ENCODE measurements at places on chromosomes 2 and 18.

- DNase-seq, result no peak
- no peak overlapping the region for H3K4me3 ChIP-seq
- no peaks in the 10 kb centered on the region for H3K4me1 ChIP-seq
- no peaks in the 10 kb centered on the region for H3K27me3 ChIP-seq
- peaks cover 53% of the 10 kb centered on the region for H3K36me3 ChIP-seq
Observed at GRCh38 chr2:224816816-224817215, 100.7 kb upstream of the CCDC195 start.

DNA sequence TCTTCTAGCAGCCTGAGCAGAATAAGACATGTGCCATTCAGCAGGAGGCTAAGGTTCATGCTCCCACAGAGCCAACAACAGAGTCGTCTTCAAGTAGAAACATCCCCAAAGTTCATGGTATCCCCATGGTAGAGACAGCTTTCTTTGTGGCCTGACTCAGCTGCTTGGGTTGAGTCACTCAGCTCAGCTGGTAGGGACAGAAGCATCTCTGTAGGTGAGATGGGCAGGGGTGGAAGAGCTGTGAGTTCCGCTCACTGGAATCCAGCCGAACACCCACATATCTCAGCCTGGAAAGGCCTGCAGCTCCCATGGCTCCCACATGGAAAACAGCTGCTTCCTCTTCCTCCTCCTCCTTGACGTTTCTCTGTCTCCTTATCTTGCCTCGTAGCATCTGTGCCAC is 792.7 kb downstream of the RNF144A start:
- no peak overlapping the region for H3K27ac ChIP-seq
- no peaks in the 10 kb centered on the region for H3K4me1 ChIP-seq
- H3K36me3 ChIP-seq, result no peaks in the 10 kb centered on the region

GRCh38 chr2:105428387-105429018 is 29.7 kb upstream of the FHL2 start:
- no peaks in the 10 kb centered on the region for H3K27me3 ChIP-seq
- H3K36me3 ChIP-seq, result no peaks in the 10 kb centered on the region
- H3K27ac ChIP-seq, result no peak overlapping the region

- no peak for DNase-seq
- no peaks in the 10 kb centered on the region for H3K27me3 ChIP-seq
- no peak overlapping the region for H3K27ac ChIP-seq
- no peak overlapping the region for H3K4me3 ChIP-seq
- no peaks in the 10 kb centered on the region for H3K4me1 ChIP-seq
Observed at GRCh38 chr2:106122157-106122556, 71.9 kb downstream of the UXS1 start.

- no peak overlapping the region for H3K4me3 ChIP-seq
- peaks cover 14% of the 10 kb centered on the region for H3K4me1 ChIP-seq
- H3K27me3 ChIP-seq, result no peaks in the 10 kb centered on the region
- peaks cover 41% of the 10 kb centered on the region for H3K36me3 ChIP-seq
- H3K27ac ChIP-seq, result no peak overlapping the region
Observed at GRCh38 chr18:45940724-45941123, 26.4 kb downstream of the EPG5 start.

DNA sequence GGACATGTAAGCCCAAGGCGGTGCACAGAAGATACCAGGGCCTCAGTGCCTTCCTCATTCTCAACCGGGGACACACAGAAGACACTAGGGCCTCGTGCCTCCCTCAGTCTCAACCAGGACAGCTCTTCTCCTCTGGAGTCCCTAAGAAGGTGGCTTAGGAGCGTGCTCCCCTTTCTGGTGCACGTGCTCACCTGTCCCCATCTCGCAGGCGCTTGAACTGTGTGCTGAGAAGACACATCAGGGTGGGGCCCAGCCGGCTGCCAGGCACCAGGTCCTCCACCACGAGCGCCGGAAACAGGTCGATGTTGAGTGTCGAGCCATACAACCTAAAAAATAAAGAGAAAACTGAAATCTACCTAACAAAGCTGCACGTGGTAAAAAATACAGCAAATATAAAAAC is 99.9 kb downstream of the PXDN start:
- H3K4me3 ChIP-seq, result no peak overlapping the region
- no peaks in the 10 kb centered on the region for H3K27me3 ChIP-seq
- H3K36me3 ChIP-seq, result no peaks in the 10 kb centered on the region
- H3K4me1 ChIP-seq, result no peaks in the 10 kb centered on the region

DNA sequence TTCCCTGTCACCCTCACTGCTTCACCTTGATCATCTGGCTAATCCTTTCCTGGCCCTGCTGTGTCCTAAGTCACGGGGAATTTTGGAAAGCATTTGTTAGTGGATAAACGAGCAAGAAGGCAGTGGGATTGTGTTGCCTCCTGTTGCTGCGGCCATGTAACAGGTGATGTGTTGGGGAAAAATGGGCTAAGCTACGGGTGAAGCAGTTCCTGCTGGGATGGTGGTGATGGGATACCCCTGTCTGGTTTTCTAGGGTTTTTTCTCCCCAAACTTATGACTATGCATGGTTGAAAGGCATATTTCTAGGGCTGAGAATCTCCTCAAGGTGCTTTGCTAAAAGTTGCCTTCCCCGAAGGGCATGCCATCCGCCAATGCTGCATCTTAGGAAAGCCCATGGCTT is 68.1 kb downstream of the WDSUB1 start:
- no peak overlapping the region for H3K27ac ChIP-seq
- H3K4me3 ChIP-seq, result no peak overlapping the region
- no peak for DNase-seq
- H3K36me3 ChIP-seq, result no peaks in the 10 kb centered on the region
- no peaks in the 10 kb centered on the region for H3K27me3 ChIP-seq
- H3K4me1 ChIP-seq, result no peaks in the 10 kb centered on the region

- peak overlapping the region; percentile 90 for H3K27ac ChIP-seq
- DNase-seq, result no peak
- H3K36me3 ChIP-seq, result no peaks in the 10 kb centered on the region
- peak overlapping the region; percentile 86 for H3K4me3 ChIP-seq
- H3K27me3 ChIP-seq, result no peaks in the 10 kb centered on the region
Observed at GRCh38 chr18:57621246-57621604, 411 bp downstream of the NARS1 start.

- no peaks in the 10 kb centered on the region for H3K36me3 ChIP-seq
- peaks cover 11% of the 10 kb centered on the region for H3K4me1 ChIP-seq
- H3K27ac ChIP-seq, result no peak overlapping the region
- no peak overlapping the region for H3K4me3 ChIP-seq
- no peaks in the 10 kb centered on the region for H3K27me3 ChIP-seq
Observed at GRCh38 chr2:241770185-241770935, 6.3 kb upstream of the GAL3ST2 start.

DNA sequence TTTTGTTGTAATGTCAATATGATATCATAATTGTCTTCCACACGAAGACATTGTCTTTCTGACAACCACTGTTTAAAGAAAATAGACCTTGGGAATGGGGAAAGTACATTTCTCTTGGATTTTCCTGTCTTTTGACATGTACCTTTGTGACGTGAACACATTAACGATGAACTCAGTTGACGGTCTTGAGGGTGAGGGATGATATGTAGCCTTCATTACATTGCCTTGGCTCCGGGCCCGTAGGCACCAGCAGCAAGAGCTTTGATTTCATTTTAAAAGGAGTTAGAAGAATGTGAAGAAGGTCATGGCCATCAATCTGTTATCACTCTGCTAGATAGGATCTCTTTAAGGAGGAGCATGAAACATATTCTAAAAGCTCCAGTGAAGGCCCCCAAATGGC is 80.9 kb downstream of the LYPD6B start:
- no peak overlapping the region for H3K4me3 ChIP-seq
- H3K4me1 ChIP-seq, result no peaks in the 10 kb centered on the region
- H3K36me3 ChIP-seq, result no peaks in the 10 kb centered on the region
- DNase-seq, result no peak
- no peak overlapping the region for H3K27ac ChIP-seq
